ENCODE measurements at places on chromosomes 11 and 22.

DNA sequence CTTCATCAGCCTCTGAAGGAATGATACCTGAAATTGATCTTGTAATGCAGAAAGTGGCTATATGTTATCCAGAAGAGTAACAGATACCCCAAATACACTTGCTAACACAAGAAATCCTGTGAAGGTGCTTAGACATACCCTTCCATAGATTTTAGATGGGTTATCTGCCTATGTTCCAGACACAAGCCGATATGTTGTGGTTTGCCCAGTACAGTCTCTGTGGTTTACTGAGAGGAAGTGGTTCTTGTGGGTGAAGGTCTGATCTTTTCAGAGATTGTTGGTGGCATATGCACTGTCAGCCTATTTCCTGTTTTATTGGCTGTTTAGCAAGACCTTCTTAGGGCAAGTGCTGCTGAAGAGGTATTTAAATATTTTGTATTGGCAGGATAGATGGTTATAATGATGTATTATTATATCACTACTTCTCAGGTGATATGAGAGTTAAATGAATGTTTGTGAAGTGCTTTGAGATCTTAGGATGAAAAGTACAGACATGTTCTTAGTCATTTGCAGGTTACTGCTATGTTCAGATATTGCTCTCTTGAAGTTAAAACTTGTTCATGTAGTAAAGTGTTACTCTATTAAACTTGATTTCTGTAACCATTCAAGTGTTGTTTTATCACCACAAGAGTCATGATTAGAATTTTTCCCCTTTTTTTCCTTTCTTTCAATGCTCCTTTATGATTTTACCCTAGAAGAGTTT is 8.2 kb downstream of the ARHGEF12 start:
- no peak for DNase-seq

GRCh38 chr22:19446603-19447329 is 745 bp downstream of the C22orf39 start:
- DNase-seq, result peak; percentile 74

GRCh38 chr22:24315367-24315966 is 44.8 kb downstream of the SPECC1L start:
- DNase-seq, result no peak

DNA sequence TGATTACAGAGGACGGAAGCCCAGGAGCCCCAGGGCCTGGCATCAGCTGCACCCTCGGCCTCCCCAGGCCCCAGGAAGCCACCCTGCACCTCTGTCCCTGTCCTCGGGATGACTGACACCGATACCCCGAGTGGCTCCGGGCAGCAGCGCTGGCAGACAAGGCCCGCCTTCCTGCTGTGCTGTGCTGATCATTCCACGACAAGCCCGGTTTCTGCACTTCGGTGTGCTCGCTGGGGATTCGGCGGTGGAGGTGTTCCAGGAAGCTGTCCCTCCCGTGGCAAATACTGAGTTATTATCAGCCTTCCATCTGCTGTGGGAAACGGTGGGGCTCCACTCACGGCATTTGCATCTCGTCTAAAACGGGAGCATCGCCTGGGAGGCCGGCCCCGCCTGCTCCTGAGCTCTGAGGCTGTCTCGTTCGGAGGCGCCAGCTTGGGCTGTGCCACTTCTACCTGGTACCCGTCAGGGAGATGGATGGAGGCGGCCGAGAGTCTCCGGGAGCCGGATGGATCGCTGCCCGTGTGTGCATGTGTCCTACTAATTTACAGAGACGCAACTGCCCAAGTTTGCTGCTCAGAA is 506.1 kb downstream of the BRD1 start:
- no peak for DNase-seq

GRCh38 chr11:12433571-12434324 is 56.4 kb downstream of the PARVA start:
- no peak for DNase-seq

DNA sequence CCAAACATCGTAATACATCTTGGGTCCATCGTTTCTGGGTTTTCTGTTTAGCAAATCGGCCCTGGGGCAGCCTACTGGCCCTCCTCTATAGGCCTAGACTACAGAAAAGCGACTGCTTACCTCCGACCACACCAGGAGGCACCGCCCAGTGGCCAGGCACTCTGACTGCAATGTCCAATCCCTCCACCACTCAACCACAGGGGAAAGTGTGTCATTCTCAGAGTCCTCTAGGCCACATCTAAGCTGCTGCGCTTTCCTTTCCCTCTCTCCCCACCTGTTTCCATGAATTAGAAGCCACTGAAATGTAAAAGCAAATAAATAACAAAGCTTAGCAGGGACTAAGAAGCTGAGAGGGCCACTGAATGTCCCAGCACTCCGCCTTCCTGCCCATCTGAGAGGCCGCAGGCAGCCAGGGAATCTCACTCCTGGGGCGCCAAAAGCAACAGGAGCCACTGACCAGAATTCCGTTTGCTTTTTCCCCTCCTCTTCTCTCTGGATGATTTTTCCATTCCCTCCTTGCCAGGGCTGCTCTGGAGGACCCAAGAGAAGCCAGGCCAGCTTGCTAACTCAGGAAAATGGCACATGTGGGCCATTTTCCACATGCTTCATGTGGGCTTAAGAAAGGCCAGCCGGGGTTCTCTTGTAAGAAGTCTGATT is 50.1 kb upstream of the FLI1 start:
- peak; percentile 46 for DNase-seq

GRCh38 chr22:16695261-16695660 is 102.7 kb upstream of the CCT8L2 start:
- no peak for DNase-seq

- no peak for DNase-seq
These were observed 14.9 kb downstream of the USP47 start for GRCh38 chr11:11856638-11857037.

- peak; percentile 63 for DNase-seq
These were observed 689 bp downstream of the RAB39A start for GRCh38 chr11:107928767-107929507.

GRCh38 chr11:68989936-68990606 is 9.3 kb upstream of the MRGPRD start:
- no peak for DNase-seq

- DNase-seq, result no peak
These were observed 23.4 kb upstream of the GPR83 start for GRCh38 chr11:94424662-94425061.

DNA sequence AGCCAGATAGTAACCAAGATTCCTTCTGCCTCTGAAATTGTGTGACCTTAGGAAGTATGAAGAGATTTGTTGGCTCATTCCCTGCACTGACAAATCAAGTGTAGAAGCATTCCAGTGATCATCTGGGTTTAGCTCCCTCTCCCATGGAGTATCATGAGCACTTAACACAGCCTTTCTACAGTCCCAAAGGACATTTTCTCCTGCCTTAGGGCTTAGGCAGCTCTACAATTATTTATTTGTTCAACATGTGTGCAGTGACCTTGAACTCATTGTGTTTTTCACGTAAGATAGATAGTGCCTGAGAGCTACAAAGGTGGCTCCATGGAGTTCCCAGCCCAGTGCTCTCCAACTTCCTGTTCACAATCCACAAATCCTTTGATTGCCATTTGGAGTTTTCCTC is 94.8 kb upstream of the FAT3 start:
- no peak for DNase-seq

DNA sequence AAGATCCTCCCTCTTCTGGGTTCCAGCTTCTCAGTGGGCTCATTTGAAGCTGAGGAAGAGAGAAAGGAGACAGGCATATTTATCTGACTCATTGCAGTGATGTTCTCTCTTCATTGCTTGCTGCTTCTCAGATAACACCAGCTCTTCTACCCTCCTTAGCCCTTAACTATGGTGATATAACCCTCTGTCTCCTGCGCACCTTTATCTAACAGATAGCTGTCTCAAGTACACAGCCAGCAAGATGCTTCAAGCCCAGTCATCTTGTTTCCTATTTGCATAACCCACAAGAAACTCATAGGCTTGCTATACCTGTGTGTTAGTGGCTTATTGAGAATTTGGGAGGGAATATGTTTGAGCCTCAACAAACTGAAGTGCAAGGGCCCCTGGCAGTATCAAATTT is 12.6 kb downstream of the PRSS23 start:
- no peak for DNase-seq

GRCh38 chr11:40292721-40293508 is 1166.5 kb downstream of the LRRC4C start:
- DNase-seq, result no peak

DNA sequence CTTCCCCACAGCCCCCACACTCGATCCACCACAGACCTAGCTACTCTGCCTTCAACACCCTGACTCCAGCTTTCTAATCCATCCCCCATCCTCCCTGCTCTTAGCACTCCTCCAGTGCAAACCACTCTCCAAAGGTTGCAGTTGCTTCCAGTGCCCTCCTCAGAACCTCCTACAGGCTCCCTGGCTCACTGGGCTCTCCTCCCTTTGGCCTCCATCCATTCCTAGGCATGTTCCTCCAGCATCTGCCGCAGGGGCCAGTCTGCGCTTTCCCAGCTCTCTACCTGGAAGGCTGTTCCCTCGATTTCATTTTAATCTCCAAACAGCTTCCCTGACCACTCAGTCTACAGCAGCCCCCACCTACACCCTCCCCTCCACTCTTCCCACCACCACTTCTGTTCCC is 133.8 kb downstream of the SPATA19 start:
- peak; percentile 40 for DNase-seq

- DNase-seq, result peak; percentile 30
These were observed 56.4 kb upstream of the CTTN start for GRCh38 chr11:70341881-70342429.

- DNase-seq, result peak; percentile 60
These were observed 525 bp downstream of the DGCR2 start for GRCh38 chr22:19121631-19122142.

GRCh38 chr11:45023065-45023365 is 72.3 kb upstream of the TP53I11 start:
- DNase-seq, result no peak

DNA sequence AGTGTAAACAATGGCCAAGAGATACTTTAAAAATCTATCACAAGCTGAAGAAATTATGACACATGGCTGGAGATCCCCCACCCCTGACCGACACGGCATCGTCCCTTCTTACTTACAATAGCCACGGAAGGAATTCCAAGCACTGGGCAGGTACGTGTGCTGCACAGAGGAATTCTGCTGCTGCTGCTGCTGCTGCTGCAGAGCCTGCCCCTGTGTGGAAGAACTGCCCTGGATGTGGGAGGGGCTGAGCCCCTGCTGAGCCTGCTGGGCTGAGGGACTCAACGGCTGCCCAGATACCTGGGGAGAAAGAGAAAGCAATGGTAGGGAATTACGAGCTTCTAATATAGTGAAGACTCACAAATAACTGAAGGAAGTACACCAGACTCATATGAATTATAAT is 15.0 kb upstream of the NFRKB start:
- DNase-seq, result peak; percentile 69
